ENCODE measurements at places on chromosomes 11 and 22.

DNA sequence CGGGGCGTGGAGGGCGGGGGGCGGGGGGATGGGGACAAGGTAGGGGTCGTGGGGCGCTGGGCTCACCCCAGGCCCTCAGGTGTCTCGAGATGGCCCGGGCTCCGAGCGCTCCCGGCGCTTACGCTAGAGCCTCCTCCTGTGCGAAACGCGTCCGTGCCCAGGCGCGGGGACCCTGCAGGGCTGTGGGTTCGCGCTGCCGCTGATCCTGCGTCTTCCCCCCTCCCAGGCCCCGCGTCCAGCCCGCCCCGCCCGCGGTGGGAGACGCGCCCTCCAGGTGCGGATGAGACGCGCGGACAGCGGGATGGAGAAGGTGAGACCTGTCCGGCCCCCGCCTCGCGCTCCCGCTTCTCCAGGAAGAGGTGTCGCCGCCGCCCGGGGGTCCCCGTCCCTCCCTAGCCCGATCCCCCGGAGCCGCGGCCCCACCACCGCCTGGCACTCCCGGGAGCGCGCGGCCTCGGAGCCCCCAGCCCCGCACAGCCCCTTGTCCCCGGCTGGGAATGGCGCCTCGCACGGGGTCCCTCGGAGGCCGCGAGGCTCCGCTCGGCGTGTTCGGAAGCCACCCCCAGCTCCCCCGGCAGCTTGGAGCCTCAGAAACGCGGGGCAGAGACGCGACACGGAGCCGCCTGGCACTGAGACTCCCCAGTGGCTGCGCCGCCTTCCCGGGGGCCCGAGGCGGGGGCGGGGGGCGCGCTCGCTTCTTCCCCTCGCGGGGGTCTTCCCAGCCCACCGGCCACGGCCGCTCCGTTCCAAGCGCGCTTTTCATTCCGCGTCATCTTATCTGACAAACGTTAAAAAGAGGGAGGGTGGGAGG lies 27.6 kb upstream of the TOLLIP start:
- no peak for DNase-seq

GRCh38 chr22:45544588-45545170 lies 42.0 kb downstream of the FBLN1 start:
- peak; percentile 70 for DNase-seq

DNA sequence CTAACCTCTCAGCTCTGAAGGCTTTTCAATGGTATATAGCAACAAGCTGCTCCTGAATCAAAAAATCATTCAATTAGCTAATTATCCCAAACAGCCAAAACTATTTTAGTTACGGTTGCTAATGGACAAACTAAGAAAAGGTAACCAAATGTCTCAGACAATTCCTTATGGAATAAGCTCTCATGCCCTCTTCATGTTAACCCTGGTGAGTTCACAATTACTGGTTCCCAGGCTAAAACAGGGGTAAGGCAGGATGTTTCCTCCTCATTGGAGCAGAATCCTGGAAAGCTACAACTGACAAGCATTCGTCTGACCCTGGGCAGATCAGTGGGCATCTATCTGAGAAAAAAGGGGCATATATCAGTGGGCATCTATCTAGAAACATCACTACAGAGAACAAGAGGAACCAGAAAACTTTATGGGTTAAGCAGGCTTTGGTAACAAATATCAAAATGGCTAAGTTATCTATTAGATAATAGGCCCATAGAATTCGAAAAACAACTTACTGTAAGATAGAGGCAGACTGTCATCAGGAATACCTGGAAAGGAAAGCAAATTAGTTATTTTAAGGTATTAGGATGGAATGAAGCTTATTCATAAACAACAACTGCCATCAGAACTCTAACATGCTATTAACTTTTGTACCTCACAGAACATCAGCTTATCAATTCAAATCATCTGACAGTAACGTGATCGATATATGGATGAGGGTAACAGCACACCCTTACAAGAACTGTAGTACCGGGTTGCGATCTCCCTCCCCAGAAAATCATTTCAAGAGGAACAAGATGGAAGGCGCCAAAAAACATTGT lies 14.8 kb upstream of the WDR74 start:
- DNase-seq, result no peak

DNA sequence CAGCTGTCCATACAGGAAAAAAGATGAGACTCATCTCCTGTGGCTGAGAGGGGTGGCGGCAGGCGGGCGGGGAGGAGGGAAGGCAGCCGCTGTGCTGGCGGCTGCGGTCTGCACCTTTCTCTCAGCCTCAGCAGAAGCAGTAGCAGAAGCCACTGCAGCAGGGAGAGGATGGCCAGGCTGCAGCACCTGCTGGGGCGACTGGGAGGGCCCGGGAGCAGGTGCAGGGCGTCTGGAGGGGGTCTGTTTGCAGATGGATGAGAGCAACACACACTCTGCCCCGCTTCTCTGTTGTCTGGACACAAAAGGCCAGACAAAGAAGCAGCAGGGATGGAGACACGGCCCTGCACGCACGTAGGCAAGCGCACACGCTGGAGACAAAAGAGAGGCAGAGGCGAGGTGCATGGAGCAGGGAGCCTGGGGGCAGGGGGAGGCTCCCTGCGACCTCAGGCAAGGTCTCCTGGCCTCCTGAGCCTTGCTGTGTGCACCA lies 9.3 kb upstream of the MIAT start:
- no peak for DNase-seq

DNA sequence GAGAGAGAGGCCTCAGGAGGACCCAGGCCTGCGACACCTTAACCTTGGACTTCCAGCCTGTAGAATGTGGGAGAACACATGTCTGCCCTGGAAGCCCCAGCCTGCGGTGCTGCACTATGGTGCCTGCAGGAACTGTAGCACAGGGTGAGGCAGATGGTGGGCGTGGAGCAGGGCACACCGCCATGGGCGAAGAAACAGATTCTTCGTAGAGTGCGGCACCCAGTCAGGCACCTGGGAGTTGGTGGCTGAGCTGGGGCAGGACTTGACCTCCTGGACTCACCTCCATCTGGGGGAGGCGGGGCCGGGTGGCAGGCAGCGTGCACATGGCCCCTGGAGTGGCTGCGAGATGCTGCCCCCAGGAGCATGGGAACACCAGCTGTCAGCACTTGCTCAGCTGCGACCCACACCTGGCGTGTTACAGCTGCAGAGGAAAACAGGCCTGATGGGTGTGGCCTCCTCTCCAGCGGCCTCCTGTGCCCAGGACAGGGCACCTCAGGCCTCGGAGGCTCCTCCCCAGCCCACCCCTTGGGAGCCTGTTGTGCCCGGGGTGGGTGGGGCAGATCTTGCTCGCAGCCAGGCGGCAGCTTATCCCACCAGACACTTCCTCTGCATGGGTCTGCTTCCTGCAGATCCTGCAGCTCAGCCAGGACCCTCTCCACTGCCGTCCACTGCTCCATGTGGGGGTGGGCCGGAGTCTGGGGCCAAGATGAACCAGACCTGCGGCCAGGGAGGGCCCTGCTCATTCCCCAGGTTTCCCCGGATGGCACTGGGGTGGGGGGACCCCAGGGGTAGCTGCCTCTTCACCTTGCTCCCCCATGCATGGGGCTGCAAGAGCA lies 80.4 kb downstream of the MYEOV start:
- no peak for DNase-seq

DNA sequence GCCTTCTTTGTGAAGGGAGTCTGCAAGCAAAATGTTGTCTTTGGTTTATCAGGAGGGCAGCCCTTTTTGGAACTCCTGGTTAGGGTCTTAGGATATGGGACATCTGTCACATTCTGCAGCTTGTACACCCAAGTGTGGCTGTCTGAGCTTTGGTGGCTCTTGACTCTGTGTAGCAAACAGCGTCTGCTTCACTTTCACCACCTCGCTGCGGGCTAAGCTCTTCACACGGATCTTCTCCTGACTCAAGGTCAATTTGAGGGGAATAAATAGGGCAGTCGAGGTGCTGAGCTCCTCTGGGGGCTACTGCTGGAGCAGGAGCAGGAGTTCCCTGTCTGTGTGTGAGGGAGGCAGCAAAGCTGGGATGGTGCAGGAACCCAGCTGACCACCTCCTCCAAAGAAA lies 10.6 kb downstream of the MICAL2 start:
- DNase-seq, result no peak

DNA sequence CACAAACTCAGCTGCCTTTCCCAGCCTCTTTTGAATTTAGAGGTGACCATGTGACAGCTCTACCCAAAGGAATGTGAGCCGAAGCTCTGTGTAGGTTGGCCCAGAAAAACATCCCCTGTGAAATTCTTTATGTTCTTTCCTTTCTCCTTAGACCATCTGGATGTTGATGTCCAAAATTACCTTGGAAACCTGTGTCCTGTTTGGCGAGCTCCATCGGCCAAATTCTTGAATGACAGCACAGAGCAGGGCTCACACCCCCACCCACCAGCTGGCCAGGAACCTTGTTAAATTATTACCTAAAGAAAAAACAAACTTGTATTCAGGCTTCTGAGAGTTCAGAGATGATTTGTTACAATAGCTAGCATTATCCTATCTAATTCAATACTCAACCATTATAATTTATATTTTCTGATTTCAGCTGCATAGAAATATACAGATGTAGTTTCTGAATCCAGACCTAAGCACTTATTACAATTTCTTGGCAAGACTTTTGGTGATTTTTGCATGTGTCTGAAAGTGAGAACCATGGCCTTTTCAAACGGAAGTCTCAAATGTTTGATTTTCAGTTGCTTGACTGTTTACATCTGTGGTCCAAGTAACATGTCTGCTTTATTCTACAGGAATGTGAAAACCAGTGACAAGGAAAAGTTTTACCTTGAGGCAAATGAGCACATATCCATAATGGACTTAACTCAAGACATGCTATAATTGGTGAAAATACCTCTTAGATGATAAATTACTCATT lies 554.2 kb downstream of the NTM start:
- DNase-seq, result peak; percentile 65

GRCh38 chr22:20647586-20648305 lies 126.2 kb upstream of the SERPIND1 start:
- DNase-seq, result no peak

DNA sequence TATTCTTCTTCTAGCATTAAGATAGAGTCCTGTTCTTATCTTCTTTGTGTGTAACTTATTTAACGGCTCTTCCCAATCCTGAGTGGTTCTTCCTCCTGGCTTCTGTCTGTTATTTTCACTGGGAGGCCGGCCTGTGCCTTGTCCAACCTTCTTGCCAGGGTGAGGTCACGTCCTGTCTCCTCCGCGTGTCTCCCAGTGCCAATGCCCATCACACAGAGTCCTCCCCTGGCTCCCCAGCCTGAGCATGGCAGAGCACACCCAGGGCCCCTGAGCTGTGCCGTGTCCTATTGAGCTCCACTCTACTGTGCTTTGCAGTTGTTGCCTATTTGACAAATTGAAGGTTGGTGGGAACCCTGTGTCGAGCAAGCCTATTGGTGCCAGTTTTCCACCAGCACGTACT lies 487.3 kb downstream of the BRD1 start:
- DNase-seq, result no peak

GRCh38 chr22:24367841-24368240 lies 59.6 kb upstream of the ADORA2A start:
- peak; percentile 49 for DNase-seq

- peak; percentile 56 for DNase-seq
Observed at GRCh38 chr11:68840661-68841653, 759 bp downstream of the CPT1A start.

DNA sequence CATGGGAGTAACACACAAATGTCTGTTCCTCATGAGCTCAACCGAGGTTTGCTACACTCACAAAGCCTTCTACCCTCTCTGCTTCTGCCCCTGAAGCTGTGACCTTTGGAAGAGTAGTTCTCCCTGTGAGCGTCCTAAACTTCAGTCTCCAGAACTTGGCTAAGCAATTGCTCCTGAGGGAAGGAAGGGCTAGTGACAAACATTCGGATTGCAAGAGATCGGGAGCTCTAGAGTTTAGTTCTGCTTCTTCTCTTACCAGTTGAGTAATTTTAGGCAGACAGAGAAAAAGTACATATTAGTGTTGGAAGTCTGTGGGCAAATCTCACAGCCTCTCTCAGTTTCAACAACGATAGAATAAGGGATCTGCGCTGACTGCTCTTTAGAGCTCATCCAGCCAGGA lies 27.3 kb upstream of the ELF5 start:
- DNase-seq, result no peak

DNA sequence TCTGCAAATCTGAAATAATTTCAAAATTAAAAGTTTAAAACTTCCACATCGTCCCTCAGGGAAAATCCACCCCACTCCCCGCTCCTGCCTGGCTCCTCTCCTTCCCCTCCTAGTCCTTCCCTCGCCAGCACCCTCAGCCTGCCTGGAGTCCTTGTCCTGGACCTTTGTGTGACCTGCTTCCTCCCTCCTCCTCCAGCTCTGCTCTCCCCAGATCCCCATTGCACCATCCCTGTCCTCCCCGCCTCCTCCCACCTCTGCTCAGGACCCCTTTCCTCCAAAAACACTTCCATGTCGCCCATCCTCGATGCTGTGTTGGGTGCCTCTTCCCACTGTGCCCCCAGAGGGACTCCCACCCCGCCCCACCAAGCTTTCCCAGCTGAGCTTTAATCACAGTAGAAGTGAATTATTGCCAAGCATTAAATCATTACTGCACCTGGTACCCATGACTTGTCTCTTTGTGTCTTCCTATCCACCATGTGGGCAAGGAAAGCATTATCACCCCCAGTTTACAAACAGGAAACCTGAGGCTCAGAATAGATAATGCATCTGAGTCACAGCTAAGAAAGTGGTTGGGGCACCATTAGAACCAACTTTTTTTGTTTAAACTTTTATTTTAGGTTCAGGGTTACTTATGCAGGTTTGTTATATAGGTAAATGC lies 2.4 kb upstream of the ZP1 start:
- no peak for DNase-seq

DNA sequence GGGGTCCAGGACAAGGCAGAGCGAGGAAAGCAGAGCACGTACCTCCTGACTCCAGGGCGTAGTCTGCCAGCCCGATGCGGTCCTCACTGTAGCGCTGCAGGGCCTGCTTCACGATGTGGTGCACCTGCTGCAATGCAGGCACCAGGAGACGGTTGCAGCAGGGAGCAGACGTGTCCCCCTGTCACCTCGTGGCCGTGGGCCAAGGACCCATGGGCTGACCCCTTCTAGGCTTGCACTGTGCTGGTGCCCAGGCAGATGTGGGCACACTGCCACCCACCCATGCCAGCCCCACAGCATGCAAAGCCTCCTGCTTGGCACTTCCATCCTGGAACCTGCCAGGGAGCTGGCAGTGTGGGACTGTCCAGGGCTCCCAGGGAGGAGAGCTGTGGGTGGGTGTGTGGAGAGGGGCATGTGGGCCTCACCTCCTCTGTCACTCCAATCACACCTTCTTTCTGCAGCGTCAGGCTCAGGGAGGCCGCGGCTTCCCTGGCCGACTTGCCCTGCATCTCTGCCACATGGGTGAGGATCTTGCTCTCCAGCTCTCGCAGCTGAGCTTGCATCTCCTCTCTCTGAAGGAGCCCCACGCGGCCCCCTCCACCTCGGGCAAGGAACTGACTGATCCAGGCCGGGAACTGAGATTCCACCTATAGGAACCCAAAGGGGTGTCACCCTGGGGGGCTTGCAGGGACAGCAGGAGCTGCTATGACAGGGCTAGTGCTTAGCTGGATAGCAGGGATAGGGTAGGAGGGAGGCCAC lies 16.3 kb downstream of the SUN2 start:
- DNase-seq, result no peak
